BJ (cell line): ENCODE measurements at places on chromosomes 2 and 18.

DNA sequence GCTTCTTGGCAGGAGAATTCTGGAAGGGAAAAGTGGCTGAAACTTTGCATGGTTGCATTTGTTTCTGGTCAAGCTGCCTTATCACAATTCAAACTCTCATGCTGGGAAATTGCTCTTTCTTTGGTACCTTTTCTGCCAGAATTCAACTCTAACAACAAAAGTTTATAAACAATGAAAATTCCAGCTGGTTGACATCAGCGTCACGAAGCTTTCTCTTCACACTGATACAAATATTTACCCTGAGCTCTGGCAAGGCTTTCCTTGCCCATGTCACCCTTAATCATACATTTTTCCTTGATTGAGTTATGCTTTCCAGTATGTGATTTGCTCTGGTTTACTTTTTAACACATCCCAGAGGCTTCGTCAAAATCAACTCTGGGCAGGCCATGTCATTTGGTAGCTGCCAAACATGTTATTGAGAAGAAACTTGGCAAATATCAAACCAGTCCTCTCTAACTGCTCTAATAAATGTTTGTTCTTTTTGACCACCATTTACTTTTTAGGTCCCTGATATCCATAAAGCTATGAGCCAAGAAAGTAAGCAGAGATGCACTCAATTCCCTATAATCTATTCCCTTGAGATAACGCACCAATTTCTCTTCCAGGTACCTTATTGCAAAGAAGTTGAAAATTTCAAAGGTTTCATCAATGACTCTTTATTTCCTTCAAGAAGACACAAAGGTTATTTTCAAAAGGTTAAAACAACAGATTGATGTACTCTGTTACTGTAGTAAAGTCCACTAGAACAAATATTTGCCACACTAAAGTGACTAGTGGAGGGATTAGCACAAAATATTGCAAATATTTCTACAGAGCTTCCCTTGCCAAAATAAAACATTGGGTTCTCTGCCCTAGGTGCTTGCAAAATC is 1241.1 kb upstream of the ZEB2 start:
- DNase-seq, result no peak

- DNase-seq, result no peak
Measured at GRCh38 chr2:3581367-3582262, 6.6 kb downstream of the RPS7 start.

- DNase-seq, result no peak
Measured at GRCh38 chr18:37668971-37669747, 103.6 kb upstream of the CELF4 start.

DNA sequence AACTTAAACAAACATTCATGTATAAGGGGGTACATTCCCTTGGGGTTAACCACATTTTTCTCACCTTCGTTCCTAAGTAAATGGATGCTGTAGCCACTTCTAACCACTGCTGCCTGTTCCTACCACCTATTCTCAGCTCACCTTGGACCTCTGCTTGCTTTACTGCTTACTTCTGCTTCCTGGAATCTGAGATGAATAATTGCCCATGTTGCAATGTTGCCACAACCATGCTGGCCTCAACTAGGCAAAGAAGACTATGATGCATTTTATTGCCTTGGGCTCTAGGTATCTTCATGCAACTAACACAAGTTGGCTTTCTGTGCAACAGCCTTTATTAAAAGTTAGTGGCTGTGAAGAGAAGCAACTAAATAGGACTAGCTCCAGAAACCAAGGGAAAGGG is 106.3 kb upstream of the TCF4 start:
- DNase-seq, result no peak

DNA sequence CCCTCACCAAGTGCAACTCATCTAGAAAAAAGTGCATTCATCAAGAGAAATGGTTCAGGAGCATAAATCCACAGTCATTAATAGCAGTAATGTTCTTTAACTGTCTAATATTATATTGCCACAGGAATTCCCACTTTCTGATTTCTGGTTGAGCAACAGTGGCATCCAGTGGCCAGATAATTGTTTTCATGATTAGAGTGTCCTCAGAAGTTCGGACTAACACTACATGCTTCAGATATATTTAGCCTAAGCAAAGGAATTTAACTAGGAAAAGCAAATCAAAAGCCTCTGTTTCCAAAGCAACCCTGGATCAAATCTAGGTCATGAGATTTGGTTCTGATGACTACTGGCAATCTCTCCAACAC is 9.8 kb upstream of the ERBB4 start:
- peak; percentile 6 for DNase-seq
